ENCODE measurements at places on chromosomes 3 and 15. TPM values are rescaled to one million over a fixed set of nuclear protein-coding genes. Genes with fewer than 3 reads are reported as not detected.

- no peak overlapping the region for H3K4me3 ChIP-seq
- DNase-seq = no peak
- no peak overlapping the region for H3K27ac ChIP-seq
- no peaks in the 10 kb centered on the region for H3K4me1 ChIP-seq
- H3K27me3 ChIP-seq = no peaks in the 10 kb centered on the region
These were observed 59.3 kb downstream of the IL16 start for GRCh38 chr15:81255958-81256320.

GRCh38 chr3:72888546-72889309 lies 882 bp downstream of the GXYLT2 start:
- H3K4me1 ChIP-seq = no peaks in the 10 kb centered on the region
- peak overlapping the region; percentile 1 for H3K27ac ChIP-seq
- H3K4me3 ChIP-seq = peak overlapping the region; percentile 35
- DNase-seq = peak; percentile 12
- no peaks in the 10 kb centered on the region for H3K36me3 ChIP-seq

DNA sequence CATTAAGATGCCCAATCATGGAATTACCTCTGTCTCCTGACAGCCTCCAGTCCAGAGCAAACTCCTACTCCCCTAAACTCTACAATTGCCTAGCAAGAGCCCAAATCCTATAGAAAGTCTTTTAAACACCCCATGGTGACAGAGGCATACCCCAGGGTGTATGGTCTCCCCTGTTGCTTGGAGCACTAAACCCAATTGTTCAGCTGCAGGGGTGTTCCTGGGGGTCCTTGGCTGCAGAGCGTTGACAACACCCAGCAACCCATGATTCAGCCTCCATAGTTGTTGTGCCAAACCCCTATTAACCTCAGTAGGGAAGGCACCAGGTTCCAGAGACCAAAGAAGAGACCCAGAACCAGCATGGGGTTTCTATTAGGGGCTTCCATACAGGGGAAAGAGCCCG lies 41.8 kb upstream of the NEDD4 start:
- no peaks in the 10 kb centered on the region for H3K36me3 ChIP-seq
- no peak overlapping the region for H3K4me3 ChIP-seq
- DNase-seq = no peak

GRCh38 chr3:15876669-15877068 lies 78.9 kb upstream of the ANKRD28 start:
- H3K36me3 ChIP-seq = no peaks in the 10 kb centered on the region
- no peaks in the 10 kb centered on the region for H3K4me1 ChIP-seq
- H3K4me3 ChIP-seq = no peak overlapping the region

The GOLGA8Q gene
- 1.5 TPM for total RNA-seq

GRCh38 chr3:197753263-197753662 lies 3.6 kb downstream of the FYTTD1 start:
- H3K27ac ChIP-seq = no peak overlapping the region
- H3K27me3 ChIP-seq = no peaks in the 10 kb centered on the region
- no peak for DNase-seq
- H3K4me3 ChIP-seq = no peak overlapping the region
- H3K4me1 ChIP-seq = peaks cover 7% of the 10 kb centered on the region

GRCh38 chr15:42421376-42421775 lies 62.1 kb downstream of the CAPN3 start:
- H3K4me3 ChIP-seq = no peak overlapping the region
- H3K4me1 ChIP-seq = no peaks in the 10 kb centered on the region
- no peaks in the 10 kb centered on the region for H3K27me3 ChIP-seq
- DNase-seq = no peak
- H3K36me3 ChIP-seq = peaks cover 15% of the 10 kb centered on the region
- H3K27ac ChIP-seq = no peak overlapping the region

DNA sequence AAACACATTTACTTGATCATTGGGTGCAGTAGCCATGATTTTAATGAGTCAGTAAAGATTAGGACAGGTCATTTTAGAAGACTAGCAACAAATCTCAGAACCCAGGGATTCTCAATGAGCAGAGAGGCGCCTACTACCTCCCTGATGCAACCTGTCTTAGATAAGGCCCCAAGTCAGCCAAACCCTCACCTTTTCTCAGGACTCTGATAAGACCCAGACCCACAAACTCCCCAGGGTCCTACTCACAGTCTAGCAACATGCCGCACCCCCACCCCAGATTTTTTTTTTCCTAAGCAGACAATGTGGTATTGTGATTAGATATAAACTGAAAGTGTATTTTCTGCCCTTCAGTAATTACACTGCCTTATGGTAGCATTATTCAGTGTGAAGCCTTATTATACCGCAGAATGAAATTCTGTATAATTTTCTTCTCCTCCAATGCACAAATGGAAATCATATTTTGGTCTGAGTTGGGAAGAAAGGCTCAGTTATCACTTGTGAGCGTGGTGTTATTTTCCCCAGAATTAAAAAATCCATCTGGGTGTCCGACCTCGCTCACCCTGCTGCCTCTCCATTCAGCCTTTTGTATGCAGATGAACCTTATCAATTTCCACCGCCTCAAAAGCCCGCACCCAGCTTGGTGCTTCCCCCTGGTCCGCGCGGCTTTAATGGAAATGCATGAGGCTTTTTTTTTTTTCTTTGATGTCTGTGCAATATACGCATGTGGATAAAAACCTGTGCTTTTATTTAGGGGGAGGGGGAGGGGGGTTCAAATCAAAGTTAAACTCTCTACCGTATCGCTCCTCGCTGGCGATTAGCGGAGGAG lies 122.0 kb upstream of the SOX14 start:
- no peaks in the 10 kb centered on the region for H3K4me1 ChIP-seq
- H3K27ac ChIP-seq = no peak overlapping the region
- no peak overlapping the region for H3K4me3 ChIP-seq
- H3K36me3 ChIP-seq = no peaks in the 10 kb centered on the region
- no peak for DNase-seq

- no peaks in the 10 kb centered on the region for H3K27me3 ChIP-seq
- H3K27ac ChIP-seq = no peak overlapping the region
- H3K4me1 ChIP-seq = no peaks in the 10 kb centered on the region
These were observed 16.0 kb downstream of the UBE2E2 start for GRCh38 chr3:23219117-23219516.

DNA sequence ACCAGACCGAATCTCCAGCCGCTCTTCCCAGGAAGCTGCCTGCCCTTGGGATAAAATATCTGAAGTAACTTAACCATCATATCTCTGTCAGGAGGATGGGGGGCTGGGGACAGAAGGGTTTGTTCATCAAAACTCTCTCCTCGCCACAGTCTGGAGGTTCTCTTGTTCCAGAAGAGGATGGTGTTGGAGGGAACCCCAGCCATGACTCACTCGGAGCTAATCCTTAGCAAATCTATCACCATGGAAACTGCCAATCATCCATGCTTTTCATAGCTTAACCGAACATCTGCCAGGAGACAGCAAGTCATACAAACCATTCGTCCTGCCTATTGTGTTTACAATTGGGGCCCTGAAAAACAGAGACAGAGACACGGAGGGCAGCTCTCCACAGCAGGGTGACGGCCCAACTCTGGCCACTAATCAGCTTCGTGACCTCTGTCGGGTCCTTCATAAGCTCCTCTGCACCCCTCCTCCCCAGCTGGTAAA lies 73.8 kb upstream of the HEG1 start:
- no peaks in the 10 kb centered on the region for H3K4me1 ChIP-seq
- H3K36me3 ChIP-seq = no peaks in the 10 kb centered on the region
- H3K4me3 ChIP-seq = no peak overlapping the region

DNA sequence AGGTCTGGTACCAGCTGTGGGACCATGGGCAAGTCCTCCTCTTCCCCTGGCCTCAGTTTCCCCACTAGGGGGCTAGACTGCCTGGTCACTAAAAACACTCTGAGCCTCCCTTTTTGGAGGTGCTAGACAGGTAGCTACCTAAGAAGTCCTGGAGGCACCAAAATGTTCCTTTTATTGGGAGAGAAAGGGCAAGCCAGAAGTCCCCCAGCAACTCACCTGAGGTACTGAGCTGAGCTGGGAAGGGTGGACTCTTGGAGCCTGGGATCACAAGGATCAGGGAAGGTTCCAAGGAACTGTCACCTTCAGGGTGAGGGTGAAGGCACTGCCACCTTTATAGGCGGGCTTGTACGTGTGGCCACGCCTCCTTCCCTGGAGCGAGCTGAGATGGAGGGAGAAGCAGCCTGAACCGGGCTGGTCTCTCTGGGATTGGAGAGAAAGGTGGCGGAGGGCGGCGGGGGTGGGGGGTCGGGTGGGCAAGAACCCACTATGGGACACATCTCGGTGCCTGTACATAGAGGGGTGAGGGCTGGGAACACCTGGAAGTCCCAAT lies at the start of gene CYP1A1:
CYP1A1 (minus strand) TSS at position 304 of the 550 bp plus-strand sequence. CDS start 2,431 bp downstream, outside the sequence.
- no peak for DNase-seq
- no peaks in the 10 kb centered on the region for H3K4me1 ChIP-seq
- peak within 1 kb of the TSS; percentile 37 for H3K4me3 ChIP-seq
- no peak within 1 kb of the TSS for H3K27ac ChIP-seq
- H3K27me3 ChIP-seq = peaks cover 4% of the 10 kb centered on the region
- no peaks in the 10 kb centered on the region for H3K36me3 ChIP-seq

The ST8SIA2 gene
- total RNA-seq = 2.3 TPM

GRCh38 chr3:103127737-103128136 lies 692.9 kb downstream of the ZPLD1 start:
- no peaks in the 10 kb centered on the region for H3K27me3 ChIP-seq
- no peaks in the 10 kb centered on the region for H3K4me1 ChIP-seq
- H3K36me3 ChIP-seq = no peaks in the 10 kb centered on the region
- H3K4me3 ChIP-seq = no peak overlapping the region
- H3K27ac ChIP-seq = no peak overlapping the region

GRCh38 chr3:34238407-34238806 lies 440.0 kb downstream of the PDCD6IP start:
- no peaks in the 10 kb centered on the region for H3K36me3 ChIP-seq
- no peak for DNase-seq
- H3K4me1 ChIP-seq = no peaks in the 10 kb centered on the region
- no peak overlapping the region for H3K27ac ChIP-seq

DNA sequence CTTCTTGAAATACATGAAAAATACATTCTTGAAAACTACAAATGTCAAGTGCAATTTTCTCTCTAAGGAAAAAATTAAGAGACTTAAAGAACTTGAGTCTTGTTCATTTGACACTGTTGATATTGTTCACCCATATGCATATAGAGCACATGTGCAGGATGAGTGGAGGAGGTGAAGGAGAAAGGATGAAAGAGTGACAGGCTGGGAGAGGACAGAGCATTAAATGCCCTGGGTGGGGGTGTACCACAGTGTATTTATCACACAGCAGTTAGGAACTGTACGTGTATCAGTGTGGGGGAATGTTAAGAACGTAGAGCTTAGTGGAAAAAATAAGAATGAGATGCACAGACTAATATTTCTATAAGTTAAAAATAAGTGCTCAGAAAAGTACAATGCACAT lies 45.7 kb downstream of the CTDSPL start:
- H3K27me3 ChIP-seq = no peaks in the 10 kb centered on the region
- no peak overlapping the region for H3K27ac ChIP-seq
- H3K4me3 ChIP-seq = no peak overlapping the region
- no peaks in the 10 kb centered on the region for H3K36me3 ChIP-seq
- DNase-seq = no peak
- H3K4me1 ChIP-seq = no peaks in the 10 kb centered on the region

The RFT1 gene
- total RNA-seq = 31.1 TPM

GRCh38 chr3:173690542-173691180 lies 293.1 kb downstream of the NLGN1 start:
- H3K36me3 ChIP-seq = no peaks in the 10 kb centered on the region
- H3K4me3 ChIP-seq = no peak overlapping the region
- H3K27me3 ChIP-seq = no peaks in the 10 kb centered on the region
- DNase-seq = no peak
- no peak overlapping the region for H3K27ac ChIP-seq
- no peaks in the 10 kb centered on the region for H3K4me1 ChIP-seq

- no peak overlapping the region for H3K4me3 ChIP-seq
- H3K27me3 ChIP-seq = no peaks in the 10 kb centered on the region
- no peaks in the 10 kb centered on the region for H3K36me3 ChIP-seq
- H3K4me1 ChIP-seq = no peaks in the 10 kb centered on the region
These were observed 1.8 kb downstream of the POMGNT2 start for GRCh38 chr3:43104039-43104438.

Measured in prostate gland (tissue), 2 donors.